Keratinocyte (primary cell): ENCODE measurements at places on chromosomes 5 and 9. TPM values are rescaled to one million over a fixed set of nuclear protein-coding genes. Genes with fewer than 3 reads are reported as not detected.

Gene RPL35
- polyA plus RNA-seq, result 2,334 to 5,073 TPM (median 3,325 TPM) in 3 replicates

Gene ORM2
- not detected in 3 replicates for polyA plus RNA-seq

Gene CTSV
- 101 to 190 TPM (median 109 TPM) in 3 replicates for polyA plus RNA-seq

GRCh38 chr5:176360894-176361436, 599 bp downstream of the KIAA1191 start:
- DNase-seq, result no peak

Gene OTP
- polyA plus RNA-seq, result not detected in 3 replicates
